ENCODE measurements at places on chromosomes 6 and 20.

GRCh38 chr6:163802267-163802666 lies 387.7 kb downstream of the QKI start:
- DNase-seq: no peak

- DNase-seq: no peak
Observed at GRCh38 chr6:41379306-41379705, 43.9 kb downstream of the NCR2 start.

- DNase-seq: no peak
Observed at GRCh38 chr6:2850538-2851113, 9.0 kb upstream of the SERPINB1 start.

- no peak for DNase-seq
Observed at GRCh38 chr6:84078335-84078734, 44.8 kb downstream of the MRAP2 start.

DNA sequence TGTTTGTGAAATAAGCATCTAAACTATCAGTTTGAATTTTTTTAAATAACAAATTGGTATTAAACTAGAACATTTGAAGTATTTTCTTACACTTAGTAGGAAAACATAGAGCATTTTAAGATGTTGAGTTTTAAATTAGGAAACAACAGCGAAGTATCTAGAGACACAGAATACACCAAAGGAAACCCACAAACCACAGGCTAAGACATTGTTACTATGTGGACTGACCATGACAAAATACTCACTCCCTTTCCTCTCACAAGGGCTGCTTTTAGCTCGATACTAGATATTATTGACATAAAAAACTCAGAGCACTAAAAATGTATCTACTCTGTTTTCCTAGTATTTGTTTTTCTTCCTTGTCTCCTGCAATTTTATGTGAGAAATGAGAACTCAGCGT lies 266.0 kb upstream of the CITED2 start:
- DNase-seq: no peak

DNA sequence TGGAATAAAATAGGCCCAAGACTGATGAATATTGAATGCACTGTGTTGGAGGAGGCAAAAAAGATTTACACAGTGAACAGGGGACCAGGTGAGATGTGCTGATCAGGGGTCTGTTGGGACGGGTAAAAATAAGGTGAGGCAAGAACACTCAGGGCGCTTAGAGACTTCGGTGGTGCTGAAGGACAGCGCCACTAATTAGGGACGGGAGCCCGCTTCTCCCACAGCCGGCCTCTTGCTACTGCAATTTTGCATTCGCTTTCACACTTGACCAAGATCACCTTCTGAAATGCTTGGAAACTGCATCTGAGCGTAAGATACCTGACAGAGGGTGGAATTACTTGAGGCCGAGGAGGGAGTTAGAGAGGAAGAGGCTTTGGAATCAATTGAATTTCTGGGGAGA lies 7.3 kb downstream of the TFAP2D start:
- no peak for DNase-seq

GRCh38 chr20:46946796-46947195 lies 52.2 kb downstream of the EYA2 start:
- no peak for DNase-seq

GRCh38 chr6:132067286-132067685 lies 116.1 kb upstream of the CCN2 start:
- no peak for DNase-seq

DNA sequence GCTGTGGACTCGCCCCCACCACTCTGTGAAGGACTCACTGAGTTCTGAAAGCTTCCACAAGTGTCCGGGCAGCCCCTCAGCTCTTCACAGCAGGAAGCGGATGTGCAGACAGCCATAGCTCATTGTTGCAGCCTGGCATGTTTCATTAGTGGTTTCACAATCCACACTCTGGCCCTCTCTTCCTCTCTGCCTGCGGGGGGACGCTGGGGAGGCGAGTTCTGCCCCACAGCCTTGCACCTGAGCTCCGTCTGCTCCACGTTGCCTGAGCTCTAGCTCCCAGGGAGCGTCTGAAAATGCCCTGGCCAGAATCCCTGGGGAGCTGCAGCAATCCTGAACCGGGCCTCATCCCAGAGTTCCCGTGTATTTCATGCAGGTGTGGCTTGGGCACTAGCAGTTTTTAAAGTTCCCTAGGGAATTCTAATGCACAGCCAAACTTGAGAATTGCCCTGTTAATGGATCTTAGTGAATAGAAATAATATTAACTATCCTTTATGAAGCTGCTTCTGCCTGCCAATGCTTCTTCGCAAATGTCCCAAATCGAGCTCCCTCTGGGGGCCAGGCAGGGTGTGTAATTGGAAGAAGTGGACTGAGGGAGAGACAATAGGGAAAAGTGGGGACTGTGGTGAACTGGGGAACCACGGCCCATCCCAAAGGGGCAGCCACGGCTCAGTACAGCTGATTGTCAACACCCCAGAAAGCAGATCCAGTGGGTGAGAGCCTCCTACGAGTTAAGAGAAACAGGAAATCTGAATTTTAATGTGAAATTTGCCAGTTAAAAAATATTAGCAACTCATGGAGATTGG lies 51.5 kb downstream of the CTCFL start:
- DNase-seq: peak; percentile 66

- DNase-seq: no peak
Observed at GRCh38 chr6:14945461-14946185, 300.2 kb upstream of the JARID2 start.

DNA sequence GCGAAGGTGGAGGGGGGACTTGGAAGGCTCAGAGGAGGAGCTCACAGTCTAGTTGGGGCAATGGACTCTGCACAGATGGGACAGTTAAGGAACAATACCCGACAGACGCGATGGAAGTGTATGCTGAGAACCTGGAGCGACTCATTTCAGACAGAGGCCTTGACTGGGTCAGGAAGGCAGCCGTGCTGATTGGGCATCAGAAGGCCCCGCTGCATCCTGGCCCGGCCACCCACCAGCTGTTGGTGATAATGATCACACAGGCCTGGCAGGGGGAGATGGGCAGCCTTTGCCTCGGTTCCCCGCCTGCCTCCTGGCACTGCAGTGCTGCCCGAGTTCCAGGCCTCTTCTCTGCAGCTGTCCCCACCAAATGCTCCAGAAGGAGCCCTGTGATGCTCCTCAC lies 62.4 kb downstream of the MDGA1 start:
- DNase-seq: no peak

- DNase-seq: no peak
Observed at GRCh38 chr6:46528961-46529750, 37.9 kb upstream of the RCAN2 start.

Data from lower lobe of right lung (tissue), 2 donors.